Activated CD4-positive, alpha-beta memory T cell treated with anti-CD3 and anti-CD28 coated beads, Interleukin-2, amount 10 ng/mL, durations not matched to agents 7 days and 5 days (primary cell): ENCODE measurements at places on chromosomes 6 and 20. TPM values are rescaled to one million over a fixed set of nuclear protein-coding genes. Genes with fewer than 3 reads are reported as not detected.

- H3K4me1 ChIP-seq = peaks cover 8% of the 10 kb centered on the region
- H3K4me3 ChIP-seq = no peak overlapping the region
- DNase-seq = no peak
- H3K36me3 ChIP-seq = peaks cover 9% of the 10 kb centered on the region
Measured at GRCh38 chr6:143755301-143755744, 77.6 kb downstream of the PHACTR2 start.

- peaks cover 52% of the 10 kb centered on the region for H3K27me3 ChIP-seq
- no peak overlapping the region for H3K27ac ChIP-seq
- no peak for DNase-seq
- H3K4me3 ChIP-seq = no peak overlapping the region
- no peaks in the 10 kb centered on the region for H3K36me3 ChIP-seq
- no peaks in the 10 kb centered on the region for H3K4me1 ChIP-seq
Measured at GRCh38 chr6:3237761-3238662, 10.6 kb upstream of the TUBB2B start.

DNA sequence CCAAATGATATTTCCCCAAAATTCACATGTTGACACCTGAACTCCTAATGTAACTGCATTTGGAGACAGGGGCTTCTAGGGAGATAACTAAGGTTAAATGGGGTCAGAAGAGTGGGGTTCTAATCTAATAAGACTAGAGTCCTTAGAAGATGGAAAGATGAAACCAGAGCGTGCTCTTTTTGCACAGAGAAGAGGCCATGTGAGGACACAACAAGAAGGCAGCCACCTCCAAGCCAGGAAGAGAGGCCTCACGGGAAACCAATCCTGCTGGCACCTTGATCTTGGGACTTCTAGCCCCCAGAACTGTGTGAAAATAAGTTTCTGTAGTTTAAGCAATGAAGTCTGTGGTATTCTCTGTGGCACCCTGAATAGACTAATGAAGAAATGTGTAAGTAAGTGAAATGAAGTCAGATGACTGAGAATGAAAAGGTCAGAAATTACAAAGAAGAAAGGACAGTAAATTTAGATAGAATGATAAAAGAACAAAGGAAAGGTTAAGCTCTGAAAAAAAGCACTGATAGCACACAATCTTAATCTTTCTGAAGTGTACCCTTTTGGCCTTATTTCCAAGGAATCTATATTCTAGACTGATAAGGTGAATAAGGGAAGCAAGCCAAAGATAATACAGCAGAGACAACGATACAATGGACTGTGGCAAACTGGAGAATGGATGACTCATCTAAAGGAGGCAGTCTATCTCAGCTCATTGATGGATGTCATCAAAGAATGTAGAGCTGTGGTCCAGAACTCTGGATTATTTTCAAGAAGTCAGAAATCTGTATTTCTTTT, 110.4 kb downstream of the MYB start:
- no peak overlapping the region for H3K27ac ChIP-seq
- peaks cover 24% of the 10 kb centered on the region for H3K36me3 ChIP-seq
- H3K4me1 ChIP-seq = peaks cover 12% of the 10 kb centered on the region
- no peak overlapping the region for H3K4me3 ChIP-seq
- no peaks in the 10 kb centered on the region for H3K27me3 ChIP-seq
- DNase-seq = no peak

GRCh38 chr6:128414943-128415342, 105.5 kb downstream of the PTPRK start:
- no peak overlapping the region for H3K27ac ChIP-seq
- no peaks in the 10 kb centered on the region for H3K36me3 ChIP-seq
- H3K27me3 ChIP-seq = no peaks in the 10 kb centered on the region
- H3K4me3 ChIP-seq = no peak overlapping the region
- no peaks in the 10 kb centered on the region for H3K4me1 ChIP-seq

- H3K27ac ChIP-seq = no peak overlapping the region
- H3K27me3 ChIP-seq = peaks cover 17% of the 10 kb centered on the region
- DNase-seq = no peak
- no peaks in the 10 kb centered on the region for H3K4me1 ChIP-seq
Measured at GRCh38 chr20:19885939-19886660, 128.0 kb downstream of the RIN2 start.

DNA sequence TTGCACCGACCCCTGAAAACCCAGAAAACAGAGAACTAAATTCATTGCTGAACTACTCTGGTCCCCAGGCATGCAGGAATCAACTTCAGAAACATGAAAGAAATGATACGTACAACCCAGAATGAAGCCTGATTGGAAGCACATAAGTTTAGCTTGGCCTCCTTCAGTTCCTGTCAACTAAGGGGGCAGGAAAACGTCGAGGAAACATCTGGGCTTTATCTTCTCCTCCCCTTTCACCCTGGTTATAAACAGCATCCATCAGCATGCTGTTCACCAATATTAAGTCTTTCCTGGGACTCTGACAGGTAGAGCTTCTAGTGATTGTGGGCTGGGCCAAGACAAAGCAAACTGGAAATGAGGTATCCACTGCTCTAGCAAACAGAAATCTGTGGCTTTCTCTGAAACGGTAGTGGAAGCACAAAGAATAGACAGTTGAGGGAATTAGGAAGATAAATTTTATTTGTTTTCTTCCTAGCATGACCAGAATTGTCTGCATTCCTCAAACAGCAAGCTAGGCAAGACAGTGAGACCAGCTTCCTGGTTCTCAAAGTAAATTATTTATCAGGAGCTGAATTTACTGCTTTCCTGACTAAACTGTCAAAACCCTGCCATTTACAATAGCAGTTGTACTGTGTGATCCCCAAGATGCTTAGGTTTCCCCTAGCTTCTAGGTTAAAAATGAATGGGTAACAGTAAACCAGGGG, 134.4 kb downstream of the PTPRT start:
- H3K4me1 ChIP-seq = no peaks in the 10 kb centered on the region
- no peak for DNase-seq
- no peak overlapping the region for H3K4me3 ChIP-seq
- no peak overlapping the region for H3K27ac ChIP-seq
- no peaks in the 10 kb centered on the region for H3K27me3 ChIP-seq

DNA sequence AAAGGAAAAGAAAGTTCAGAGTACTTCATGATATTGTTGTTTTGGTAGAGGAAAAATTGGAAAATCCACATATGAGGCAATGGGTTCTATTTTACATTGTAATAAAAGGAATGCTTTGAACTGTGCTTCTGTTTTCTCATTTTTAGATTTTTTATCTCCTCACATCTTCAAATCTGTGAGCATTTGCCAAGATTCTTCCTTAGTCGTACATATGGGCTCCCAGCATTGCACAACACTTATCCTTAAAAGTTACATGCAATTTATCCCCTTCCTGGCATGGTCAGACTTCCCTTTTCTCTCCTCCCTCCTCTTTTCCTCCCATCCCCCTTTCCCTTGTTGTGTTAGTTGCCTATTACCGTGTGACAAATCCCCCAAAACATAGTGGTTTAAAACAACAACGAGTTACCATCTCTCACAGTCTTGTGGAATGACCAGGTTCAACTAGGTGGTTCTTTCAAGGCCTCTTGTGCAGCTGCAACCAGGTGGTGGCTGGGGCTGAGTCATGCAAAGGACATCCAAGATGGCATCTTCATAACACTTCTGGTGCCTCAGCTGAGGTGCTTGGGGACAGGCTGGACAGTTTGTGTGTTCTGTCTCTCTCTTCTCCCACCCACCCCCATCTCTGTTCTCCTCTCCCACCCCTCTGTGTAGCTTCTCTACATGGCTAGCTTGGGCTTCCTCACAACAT, 68.7 kb downstream of the TXNDC5 start:
- H3K4me1 ChIP-seq = no peaks in the 10 kb centered on the region
- H3K36me3 ChIP-seq = no peaks in the 10 kb centered on the region
- H3K4me3 ChIP-seq = no peak overlapping the region
- H3K27ac ChIP-seq = no peak overlapping the region
- H3K27me3 ChIP-seq = peaks cover 3% of the 10 kb centered on the region

DNA sequence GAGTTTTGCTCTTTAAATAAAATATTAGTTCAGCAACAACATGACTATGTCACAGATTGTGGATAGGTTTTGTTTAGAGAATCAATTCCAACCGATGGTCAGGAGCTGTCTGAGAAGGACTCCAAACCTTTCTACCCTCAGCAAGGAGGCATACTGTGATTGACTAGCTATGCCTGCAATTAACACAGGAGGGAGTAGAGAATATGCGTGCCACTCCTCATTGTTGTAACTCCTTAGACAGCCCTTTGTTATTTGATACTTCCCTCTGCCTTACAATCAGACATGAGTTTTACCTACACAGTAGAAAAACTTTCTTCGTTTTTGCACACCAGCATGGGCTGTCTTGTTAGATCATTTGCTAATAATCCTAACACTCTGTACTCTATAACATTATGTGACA, 796.5 kb downstream of the PRIM2 start:
- no peak overlapping the region for H3K27ac ChIP-seq
- no peaks in the 10 kb centered on the region for H3K4me1 ChIP-seq
- no peaks in the 10 kb centered on the region for H3K27me3 ChIP-seq
- DNase-seq = no peak
- H3K36me3 ChIP-seq = no peaks in the 10 kb centered on the region
- H3K4me3 ChIP-seq = no peak overlapping the region

- no peaks in the 10 kb centered on the region for H3K36me3 ChIP-seq
- no peaks in the 10 kb centered on the region for H3K4me1 ChIP-seq
- H3K27me3 ChIP-seq = peaks cover 39% of the 10 kb centered on the region
- no peak overlapping the region for H3K27ac ChIP-seq
- no peak overlapping the region for H3K4me3 ChIP-seq
- DNase-seq = no peak
Measured at GRCh38 chr6:107560657-107561056, 70.7 kb downstream of the SOBP start.

DNA sequence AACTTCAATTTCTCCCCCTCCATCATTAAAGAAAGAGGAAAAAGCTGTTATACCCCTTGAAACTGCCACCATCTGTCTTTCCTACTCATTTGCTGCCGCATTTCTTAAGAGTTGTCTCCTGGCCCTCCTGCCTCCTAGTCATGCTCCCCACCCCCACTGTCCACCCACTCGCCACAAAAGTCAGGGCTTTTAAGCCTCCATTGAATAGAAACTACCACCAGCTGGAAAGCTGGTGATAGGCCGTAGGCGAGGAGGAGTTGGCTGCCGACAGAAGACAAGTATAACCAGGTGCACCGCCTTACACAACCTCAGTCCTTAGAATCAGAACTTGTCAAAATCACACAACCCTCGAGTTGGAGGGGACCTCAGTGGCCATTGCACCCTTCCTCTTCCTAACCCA, 67.6 kb downstream of the B3GAT2 start:
- H3K4me1 ChIP-seq = no peaks in the 10 kb centered on the region
- no peak overlapping the region for H3K4me3 ChIP-seq
- DNase-seq = no peak
- H3K27ac ChIP-seq = no peak overlapping the region

DNA sequence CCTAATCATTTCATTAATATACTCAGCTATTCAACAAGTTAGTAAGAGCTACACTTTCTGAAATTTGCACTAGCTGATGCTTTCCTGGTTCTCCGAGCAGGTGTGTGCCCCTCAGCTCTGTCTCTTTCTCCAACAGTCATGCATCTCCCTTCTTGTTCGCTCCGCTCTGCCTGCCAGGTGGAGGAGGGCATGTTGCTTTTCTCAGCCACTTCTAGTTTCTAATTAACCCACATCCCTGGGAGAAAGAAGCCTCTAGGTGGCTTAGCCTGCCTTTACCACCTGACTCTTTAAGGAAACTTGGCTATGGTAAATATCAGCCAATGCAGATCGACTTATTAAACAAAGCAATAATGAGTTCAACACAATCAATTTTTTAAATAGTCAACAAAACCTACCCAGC, 34.2 kb downstream of the LRFN2 start:
- no peak overlapping the region for H3K4me3 ChIP-seq
- peaks cover 3% of the 10 kb centered on the region for H3K27me3 ChIP-seq
- no peak for DNase-seq
- no peaks in the 10 kb centered on the region for H3K4me1 ChIP-seq
- no peak overlapping the region for H3K27ac ChIP-seq

DNA sequence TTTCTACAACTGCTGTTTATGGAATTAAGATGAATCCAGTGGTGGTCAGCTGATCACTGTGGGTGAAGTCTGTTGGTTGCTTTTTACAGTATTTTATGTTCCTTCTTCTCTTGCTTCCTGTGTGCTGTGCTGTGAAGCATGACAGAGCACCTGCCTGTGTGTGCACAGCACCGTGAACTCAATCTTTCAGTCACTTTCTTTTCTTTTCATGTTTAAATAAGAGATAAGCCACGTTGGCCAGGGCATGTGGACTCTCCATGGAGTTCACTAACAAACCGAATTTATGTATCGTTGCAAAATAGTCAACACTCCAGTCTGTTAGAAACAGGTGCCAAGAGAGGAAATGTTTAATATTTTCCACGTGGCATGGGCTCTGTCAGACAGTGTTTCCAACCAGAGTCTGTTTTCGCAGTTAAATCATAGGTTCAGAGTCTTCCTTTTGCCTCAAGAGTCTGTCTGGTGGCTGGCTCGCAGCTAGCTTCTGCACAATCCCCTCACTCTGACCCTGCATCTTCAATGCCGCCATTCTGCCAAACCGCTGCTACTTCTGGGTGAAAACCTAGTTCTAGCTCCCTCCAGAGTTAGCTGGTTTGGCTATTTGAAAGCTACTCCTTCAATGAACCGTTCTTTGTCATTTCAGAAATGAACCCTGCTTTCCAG, 73.2 kb downstream of the QRSL1 start:
- peaks cover 32% of the 10 kb centered on the region for H3K27me3 ChIP-seq
- no peak for DNase-seq
- H3K36me3 ChIP-seq = no peaks in the 10 kb centered on the region
- H3K4me3 ChIP-seq = no peak overlapping the region
- H3K4me1 ChIP-seq = no peaks in the 10 kb centered on the region

DNA sequence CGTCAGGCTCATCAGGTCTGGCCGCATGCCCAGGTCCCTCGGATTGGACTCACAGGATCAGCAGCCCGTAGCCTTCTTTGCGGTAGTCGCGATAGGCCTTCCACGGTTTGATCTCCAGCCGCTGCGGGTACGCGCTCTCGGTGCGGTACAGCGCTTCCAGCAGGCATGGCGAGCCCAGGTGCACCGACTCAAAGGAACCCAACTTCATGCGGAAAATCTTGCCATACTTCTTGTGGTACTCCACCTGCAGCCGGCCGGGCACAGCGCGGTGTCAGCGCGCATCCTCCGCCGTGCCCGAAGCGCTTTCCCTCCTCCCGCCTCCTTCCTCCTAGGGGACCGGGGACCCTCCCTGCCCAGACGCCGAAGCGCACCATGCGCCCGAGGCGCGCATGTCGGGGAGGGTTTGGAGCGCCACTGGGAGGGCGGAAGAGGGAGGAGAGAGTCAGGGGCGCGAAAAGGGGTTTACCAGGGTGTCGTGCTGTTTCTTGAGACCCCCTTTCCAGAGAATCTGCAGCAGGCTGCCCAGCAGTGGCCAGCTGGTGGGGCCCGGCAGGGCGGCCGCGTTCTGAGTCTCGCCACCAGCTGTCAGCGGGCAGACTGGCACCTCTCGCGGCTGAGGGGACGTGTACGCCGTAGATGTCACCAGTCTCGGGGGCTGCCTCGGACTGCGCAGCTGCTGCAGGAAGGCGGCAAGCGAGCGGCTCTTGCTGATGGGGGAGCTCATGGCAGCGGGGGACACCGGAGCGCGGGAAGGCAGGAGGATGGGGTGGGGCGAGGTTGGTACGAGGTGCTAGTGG, 732 bp downstream of the CYP24A1 start:
- H3K36me3 ChIP-seq = no peaks in the 10 kb centered on the region
- H3K4me3 ChIP-seq = peak overlapping the region; percentile 41
- no peak for DNase-seq
- H3K4me1 ChIP-seq = peaks cover 21% of the 10 kb centered on the region
- H3K27me3 ChIP-seq = peaks cover 75% of the 10 kb centered on the region

NEURL2 gene
- 1.6 TPM for total RNA-seq

HCK gene
- 0.10 TPM for total RNA-seq

TCF19 gene
- total RNA-seq = 80.7 TPM

CDC5L gene
- total RNA-seq = 23.8 TPM

EFCAB8 gene
- 0.25 TPM for total RNA-seq

WFDC5 gene
- 0.73 TPM for total RNA-seq

PNLDC1 gene
- 0.25 TPM for total RNA-seq
